ENCODE measurements at places on chromosomes 7 and 10.

DNA sequence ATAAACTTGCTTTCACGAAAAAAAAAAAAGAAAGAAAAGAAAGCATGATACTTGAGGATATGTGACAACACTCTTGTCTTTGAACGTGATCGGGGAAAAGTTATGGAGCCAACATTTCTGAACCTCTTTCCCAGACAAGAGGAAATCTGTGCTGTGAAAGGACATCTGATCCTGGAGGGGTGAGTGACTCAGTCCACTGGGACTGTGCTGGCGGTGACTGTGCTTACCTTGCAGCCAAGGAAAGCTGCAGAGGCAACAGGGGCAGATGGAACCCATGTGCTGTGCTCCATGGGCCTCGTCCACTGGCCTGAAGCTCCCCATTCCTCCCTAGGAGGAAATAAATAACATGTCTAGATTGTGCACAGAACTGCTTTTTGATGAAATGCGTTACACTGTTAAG lies 116.5 kb upstream of the RAB11FIP2 start:
- DNase-seq = no peak

- DNase-seq = no peak
Observed at GRCh38 chr10:24988831-24989640, 26.9 kb downstream of the ENKUR start.

- DNase-seq = no peak
Observed at GRCh38 chr10:62380016-62380415, 5.8 kb downstream of the ZNF365 start.

DNA sequence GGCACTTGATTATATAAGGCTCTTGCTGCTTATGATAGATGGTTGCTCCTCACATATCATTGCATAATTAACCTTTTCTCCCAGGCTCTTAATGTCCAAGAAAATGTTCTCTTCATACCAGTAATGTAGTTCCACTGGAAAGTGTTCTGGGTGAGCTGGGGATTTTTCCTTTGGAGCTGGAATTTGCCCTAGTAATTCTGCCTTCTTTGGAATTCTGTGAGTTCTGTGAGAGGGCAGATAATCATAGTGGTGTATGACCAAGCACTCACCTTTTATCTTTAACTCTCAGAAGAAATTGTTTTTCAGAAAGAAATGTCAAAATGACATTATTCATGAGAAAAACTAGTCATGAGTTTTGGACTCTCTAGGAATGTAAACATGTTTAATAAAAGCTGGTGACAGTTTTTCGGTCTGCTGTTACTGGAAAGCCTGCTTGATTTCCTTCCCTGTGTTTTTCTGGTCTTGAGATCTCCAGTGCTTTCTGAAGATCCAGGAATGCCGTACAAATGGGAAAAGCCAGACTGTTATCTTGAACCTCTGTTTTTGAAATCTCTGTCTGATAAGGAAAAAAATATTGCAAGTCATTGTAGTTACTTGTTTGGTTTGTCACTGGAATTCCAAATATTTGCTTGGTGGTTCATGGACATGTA lies 148.3 kb upstream of the PRPS1L1 start:
- no peak for DNase-seq

- DNase-seq = no peak
Observed at GRCh38 chr7:105199386-105199785, 185.4 kb downstream of the KMT2E start.

DNA sequence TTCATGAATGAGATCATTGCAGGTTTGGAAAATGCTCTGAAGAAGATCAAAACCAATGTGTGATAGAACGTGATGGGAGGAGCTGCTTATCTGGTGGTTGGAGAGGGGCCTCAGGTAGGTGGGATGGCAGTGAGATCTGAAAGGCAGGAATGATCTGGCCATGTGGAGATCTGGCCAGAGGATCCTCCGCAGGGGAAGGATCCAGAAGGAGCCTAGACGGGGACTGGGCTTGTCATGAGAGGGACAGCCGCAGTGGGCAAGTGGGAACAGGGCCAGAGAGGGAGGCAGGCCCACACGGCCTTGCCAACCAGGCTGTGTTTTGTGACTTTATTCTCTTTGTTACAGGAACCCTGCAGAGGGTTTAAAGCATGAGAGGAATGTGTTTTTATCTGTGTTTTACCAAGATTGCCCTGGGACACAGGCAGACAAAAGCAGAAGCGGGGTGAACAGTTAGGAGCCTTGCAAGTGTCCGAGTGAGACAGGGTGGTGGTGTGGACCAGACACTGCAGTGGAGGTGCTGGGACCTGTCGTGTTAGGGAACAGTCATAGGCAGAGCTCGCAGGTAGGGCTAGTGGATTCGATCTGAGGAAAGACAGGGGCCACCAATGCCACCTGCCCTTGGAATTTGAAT lies 66.6 kb downstream of the TLL2 start:
- no peak for DNase-seq

DNA sequence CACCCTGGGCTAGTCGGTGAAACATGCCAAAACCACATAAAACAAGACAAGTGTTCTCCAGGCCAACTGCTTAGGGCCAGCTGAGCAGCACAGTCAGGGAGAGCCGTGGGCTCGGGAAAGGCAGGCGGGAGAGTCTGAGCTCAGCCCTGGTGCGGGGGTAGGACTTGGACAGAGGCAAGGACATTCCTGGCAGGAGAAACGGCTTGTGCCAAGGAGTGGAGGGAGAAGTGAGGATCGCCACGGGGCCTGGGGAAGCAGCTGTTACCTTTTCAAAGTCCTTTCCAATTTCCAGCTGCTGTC lies 4.2 kb downstream of the ELN start:
- DNase-seq = no peak

- DNase-seq = no peak
Observed at GRCh38 chr10:88232983-88233543, 350.1 kb downstream of the RNLS start.

DNA sequence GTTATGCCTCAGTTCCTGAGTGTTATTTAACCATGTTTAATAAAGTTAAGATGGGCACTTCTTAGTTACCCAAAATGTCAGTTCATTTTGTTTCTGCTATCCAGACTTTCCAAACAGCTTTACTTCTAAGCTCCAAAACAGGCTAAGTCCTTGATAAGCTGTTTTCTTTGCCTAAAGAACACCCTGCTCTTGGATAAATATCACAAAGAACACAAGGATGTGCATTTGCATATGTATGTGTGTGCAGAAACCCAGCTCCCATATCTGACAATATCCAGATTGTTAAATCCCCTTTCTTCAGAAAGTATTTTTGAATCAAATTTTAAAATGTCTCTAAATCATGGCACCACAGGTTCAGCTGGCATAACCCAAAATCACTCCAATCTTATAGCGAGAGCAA lies 19.6 kb downstream of the FAM13C start:
- no peak for DNase-seq

DNA sequence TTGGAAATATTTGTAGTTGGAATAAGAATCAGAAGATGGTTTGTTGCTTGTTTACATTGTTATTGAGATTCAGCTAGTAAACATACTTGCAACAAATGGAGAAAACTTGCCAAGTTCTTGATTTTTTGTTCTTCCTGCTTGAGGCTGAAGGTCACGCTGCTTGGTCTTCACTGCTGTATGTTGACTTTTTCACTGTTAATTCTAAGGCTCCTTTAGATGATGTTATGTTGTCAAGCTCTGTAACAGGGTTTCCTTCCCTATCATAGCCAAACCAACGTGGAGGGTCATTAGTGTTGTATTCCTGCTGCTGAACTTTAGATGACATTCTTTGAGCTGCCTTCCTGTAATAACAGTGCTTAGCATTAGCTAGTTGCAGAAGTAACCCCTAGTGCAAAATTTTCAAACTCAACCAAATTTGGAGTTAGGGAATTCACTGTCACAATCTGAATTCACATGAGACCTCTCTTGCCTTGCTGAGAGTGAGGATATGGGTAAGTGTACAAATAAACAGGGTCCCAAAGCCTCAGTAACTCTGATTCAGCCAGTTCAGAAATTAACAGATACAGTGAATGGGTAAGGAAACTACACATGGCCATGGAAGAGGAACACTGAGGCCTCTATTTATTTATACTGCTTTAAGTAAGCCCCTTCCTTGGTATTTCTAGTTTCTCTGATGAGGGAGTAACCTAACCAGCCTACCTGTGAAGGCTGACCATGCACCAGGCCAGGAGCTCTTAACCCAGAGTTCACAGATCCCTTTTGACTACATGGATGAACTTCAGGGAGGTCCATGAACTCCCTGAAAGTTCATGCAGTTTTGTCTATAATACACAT lies 64.6 kb downstream of the FAM185A start:
- no peak for DNase-seq
